GM13977 (cell line): ENCODE measurements at places on chromosomes 6 and 20.

- DNase-seq, result no peak
Measured at GRCh38 chr20:14449323-14449722, 111.9 kb upstream of the FLRT3 start.

DNA sequence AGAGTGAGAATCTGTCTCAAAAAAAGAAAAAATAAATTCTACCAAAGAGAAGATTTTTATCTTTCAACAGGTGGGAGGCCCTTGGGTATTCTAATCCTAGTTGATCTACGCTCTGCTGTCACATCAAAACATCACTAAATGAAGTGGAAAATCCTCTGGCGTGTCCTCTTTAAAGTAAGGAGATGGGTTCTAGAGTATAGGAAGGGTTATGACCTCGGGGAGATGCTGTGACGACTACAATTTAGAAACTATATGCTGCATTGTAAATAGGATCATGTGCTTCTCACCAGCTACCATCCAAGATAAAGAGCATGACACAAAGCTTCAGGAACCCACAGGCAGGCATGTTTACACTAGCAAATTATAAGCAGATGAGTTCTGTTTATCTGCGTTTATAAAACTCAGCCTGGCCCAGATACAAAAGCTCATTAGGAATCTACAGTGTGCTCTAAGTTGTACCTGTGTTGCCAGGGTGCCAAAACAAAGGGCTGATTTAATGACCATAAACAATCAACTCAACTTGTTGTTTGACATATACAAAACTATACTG lies 197.1 kb upstream of the PLN start:
- no peak for DNase-seq

DNA sequence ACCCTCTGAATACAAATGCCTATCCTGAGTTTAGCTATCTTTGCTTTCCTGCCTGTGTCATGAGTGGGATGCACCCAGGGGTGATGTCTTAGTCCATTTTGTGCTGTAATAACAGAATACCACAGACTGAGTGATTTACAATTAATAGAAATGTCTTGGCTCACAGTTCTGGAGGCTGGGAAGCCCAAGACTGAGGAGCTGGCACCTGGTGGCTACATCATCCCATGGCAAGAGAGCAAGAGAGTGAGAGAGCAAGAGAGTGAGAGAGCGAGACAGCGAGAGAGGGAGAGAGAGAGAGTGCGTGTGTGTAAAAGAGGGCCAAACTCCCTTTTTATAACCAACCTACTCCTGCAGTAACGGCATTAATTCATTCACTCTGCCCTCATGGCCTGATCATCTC lies 76.8 kb downstream of the PRDM1 start:
- no peak for DNase-seq

DNA sequence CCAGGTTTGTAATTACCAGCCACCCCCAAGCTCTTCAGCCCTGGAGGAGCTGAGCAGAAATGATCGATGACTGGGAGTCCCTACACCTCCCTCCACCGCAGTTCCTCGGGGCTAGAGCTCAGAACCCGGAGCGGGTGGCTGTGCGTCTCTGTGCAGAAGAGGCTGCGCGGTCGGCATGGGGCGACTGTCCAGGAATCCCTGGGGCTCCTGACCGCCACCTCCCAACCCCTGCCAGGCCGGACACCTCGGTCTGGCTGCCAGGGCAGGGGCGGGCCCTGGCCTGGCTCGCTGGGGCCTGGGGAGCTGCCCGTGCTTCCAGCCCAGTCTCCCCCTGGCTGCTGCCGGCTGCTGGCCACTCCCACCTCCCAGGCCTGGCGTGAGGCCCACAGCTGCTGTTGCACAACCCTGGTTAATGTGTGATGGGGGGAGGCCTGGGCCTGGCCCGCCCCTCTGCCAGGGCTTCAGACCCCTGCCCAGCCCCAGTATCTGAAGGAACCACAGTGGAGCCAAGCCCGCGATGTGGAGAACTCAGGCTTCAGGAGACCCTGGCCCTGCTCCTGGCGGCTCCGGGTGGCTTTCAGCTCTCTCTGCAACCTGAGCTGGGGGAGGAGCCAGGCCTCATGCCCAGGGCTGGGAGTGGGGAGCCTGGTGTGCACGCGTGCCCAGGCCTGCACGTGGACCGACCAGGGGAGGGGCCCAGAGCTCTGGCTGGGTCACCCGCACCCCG lies 1.2 kb downstream of the SLC2A4RG start:
- peak; percentile 79 for DNase-seq
